HEK293T (cell line): ENCODE measurements at places on chromosomes 3 and 15.

DNA sequence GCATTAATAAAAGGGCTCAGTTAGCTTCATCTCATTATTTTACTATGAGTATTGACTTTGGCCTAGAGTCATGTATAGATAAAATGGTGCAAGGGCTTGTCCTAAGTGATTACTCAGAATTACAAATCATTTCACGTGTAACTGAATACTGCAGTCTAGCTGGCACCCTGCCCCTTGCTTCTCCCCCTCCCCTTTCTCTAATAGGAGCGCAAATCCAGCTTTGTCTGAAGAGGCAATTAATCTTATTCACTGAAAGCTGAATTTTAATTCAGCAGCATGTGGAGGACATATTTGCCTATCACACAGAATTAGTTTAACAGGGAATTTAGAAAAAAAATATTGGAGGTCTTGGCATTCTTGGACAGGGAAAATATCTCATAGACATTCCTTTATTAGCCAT lies 412.1 kb upstream of the DPH6 start:
- DNase-seq = no peak

DNA sequence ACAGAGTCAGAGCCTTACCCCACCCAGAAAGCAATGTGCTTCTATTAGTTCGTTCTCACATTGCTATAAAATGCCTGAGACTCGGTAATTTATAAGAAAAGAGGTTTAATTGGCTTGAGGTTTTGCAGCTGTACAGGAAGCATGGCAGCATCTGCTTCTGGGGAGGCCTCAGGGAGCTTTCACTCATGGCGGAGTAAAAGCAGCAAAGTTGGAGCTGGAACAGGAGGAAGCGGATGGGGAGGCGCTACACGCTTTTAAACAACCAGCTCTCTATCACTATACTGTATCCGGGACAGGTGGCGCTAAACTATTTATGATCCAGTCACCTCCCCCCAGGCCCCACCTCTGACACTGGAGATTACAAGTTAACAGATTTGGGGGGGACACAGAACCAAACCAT lies 176.3 kb upstream of the BHLHE40 start:
- no peak for DNase-seq

GRCh38 chr3:17432236-17432635 lies 310.2 kb downstream of the TBC1D5 start:
- DNase-seq = no peak

GRCh38 chr3:105316331-105316730 lies 50.4 kb upstream of the ALCAM start:
- DNase-seq = no peak

- DNase-seq = no peak
These were observed 40.6 kb downstream of the TPRA1 start for GRCh38 chr3:127549826-127550467.

GRCh38 chr3:58068122-58068809 lies 60.0 kb downstream of the FLNB start:
- no peak for DNase-seq

GRCh38 chr3:162521669-162522068 lies 1025.1 kb downstream of the OTOL1 start:
- no peak for DNase-seq

DNA sequence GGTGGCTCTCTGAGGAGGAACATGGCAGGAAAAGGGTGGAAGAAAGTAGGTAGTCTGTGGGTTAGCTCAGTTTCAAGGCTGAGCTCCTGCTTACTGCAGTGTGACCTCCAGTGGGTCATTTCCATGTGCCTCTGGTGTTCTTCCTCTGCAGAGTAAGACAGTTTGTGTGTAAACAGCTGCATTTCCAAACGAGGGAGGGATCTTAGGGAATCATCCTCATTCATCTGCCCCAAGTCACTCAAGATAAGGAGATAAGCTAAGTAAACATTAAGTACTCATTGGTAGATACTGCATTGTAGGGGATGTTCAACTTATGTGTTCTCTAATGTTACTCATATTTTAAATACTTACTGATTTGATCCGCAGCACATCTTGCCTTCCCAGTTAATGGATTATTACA lies 83.6 kb downstream of the CLSTN2 start:
- no peak for DNase-seq

- no peak for DNase-seq
These were observed 352.5 kb upstream of the DCBLD2 start for GRCh38 chr3:99253963-99254355.

GRCh38 chr3:117595615-117596014 lies 886.0 kb downstream of the TUSC7 start:
- no peak for DNase-seq

- no peak for DNase-seq
These were observed 268.8 kb upstream of the TBL1XR1 start for GRCh38 chr3:177466074-177466473.

DNA sequence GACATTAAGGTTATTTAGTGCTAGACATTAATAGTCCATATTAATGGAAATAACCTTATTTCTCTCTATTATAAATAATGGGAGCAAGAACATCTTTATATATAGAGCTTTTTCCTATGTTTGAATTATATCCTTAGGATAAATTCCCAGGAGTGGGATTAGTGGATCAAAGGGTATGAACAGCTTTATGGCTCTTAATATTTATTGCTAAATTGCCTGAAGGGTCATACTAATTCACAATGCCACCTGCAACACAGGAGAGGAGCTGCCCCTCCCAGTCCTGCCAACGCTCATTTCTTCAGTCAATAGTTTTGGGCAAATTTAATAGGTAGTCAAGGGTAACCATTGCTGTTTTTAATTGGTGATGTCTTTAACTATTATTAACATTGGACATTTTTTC lies 48.9 kb upstream of the POLR2M start:
- no peak for DNase-seq

GRCh38 chr15:89007989-89008388 lies 80.3 kb upstream of the ABHD2 start:
- DNase-seq = no peak

- no peak for DNase-seq
These were observed 99.8 kb upstream of the FGF7 start for GRCh38 chr15:49323207-49323606.

GRCh38 chr3:27943106-27943505 lies 221.0 kb upstream of the EOMES start:
- DNase-seq = peak; percentile 40

GRCh38 chr15:98774756-98775497 lies 126.6 kb downstream of the IGF1R start:
- DNase-seq = no peak

GRCh38 chr15:43826508-43827341 lies at the start of gene WDR76:
Gene WDR76 (plus strand): TSS chr15:43827002. CDS start chr15:43827033, 31 bp downstream.
- DNase-seq = peak; percentile 74

DNA sequence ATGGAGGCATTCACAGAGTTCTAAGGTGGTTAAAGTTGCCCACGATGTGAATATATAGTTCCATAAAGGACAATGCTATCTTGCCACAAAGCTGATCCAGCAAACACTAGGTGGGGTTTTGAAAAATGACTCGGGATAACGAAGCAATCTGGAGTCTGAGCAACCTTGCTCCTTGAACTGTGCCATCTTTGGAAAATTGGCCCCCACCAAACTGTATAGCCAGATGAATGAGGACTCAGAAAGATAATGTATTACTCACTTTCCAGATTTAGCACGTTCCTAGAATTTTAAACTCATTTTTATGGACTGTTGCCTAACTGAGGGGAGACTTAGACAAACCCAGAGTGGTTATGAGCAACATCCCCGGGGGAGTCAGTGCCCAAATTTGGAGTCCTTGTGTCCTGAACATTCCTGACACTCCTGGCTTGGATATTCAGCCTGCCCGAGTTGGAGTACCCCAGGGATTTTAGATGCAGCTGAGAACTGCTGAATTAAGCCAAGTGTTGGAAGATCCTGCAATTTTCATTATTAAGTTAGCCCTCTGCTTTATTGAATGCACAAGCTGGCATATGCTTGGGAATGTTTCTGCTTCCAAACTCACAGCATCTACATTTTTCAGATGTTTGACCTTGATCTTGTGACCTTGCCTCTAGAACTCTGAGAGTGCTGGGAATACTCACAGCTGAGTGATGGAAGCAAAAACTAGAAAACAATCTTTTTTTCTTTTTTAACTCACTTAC lies 8.8 kb upstream of the MAGI1 start:
- no peak for DNase-seq

GRCh38 chr3:180176059-180176458 lies 139.3 kb upstream of the PEX5L start:
- no peak for DNase-seq

GRCh38 chr3:43949594-43949993 lies 258.9 kb downstream of the ABHD5 start:
- no peak for DNase-seq

DNA sequence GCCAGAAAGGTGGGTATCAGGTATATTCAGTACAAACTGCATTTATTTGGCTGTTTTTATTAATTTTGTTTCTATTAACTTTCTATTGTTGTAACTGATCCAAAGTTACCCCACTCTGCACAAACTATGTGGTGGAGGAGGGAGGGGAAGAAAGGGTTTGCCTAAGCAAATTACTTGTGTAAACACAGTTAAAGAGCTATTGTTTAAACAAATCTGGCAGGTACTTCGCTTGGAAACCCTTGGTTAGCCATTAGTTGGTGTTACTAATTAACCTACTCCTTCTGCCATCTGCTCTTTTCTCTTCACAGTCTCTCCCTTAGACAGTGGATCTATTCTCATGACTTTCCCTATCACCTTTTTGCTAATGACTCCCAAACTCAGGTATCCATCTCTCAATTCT lies 328.4 kb upstream of the NECTIN3 start:
- DNase-seq = no peak

DNA sequence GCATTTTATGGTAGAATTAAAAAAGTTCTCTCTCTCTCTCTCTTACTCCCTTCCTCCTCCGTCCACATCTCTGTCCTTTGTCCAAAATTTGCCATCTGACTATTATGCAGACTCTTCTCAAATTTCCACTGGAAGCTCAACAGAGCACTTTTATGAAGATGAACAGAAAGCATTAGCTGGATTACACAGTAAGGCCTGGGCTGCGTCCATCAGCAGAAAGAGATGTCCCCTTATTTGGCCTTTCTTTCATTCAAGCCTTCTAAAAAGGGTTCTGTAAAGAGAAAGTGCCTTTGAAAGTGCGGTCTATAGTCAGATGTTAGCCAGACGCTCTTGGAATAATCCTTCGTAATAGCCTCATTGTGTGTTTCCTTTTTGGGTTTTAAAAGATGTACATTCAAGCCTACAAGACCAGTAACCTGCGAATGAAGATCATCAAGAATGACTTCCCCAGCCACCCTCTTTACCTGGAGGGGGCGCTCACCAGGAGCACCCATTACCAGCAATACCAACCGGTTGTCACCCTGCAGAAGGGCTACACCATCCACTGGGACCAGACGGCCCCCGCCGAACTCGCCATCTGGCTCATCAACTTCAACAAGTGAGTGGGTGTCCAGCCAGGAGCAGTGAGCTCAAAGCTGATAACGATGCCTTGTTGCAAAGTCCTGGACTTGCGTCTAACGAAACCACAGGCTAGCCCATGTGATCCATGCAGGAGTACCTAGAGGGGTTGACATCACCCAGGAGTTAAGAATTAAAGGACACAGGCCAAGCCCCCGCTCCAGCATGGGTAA lies 53.1 kb downstream of the MESD start:
- no peak for DNase-seq

DNA sequence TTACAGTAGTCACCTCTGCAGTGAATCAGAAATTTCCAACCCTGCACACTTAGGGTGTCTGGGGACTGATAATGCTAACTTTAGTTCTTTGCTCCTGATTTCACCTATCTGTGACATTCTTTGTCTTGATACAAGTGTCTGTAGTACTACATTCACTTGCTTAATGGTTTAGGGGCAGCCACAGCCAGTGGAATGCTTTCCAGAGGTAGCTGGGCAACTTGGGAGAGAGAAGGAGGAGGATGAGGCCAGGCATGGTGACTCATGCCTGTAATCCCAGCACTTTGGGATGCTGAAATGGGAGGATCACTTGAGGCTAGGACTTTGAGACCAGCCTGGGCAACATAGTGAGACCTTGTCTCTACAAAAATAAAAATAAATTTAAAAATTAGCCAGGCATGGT lies 8.5 kb downstream of the BAHD1 start:
- DNase-seq = no peak

DNA sequence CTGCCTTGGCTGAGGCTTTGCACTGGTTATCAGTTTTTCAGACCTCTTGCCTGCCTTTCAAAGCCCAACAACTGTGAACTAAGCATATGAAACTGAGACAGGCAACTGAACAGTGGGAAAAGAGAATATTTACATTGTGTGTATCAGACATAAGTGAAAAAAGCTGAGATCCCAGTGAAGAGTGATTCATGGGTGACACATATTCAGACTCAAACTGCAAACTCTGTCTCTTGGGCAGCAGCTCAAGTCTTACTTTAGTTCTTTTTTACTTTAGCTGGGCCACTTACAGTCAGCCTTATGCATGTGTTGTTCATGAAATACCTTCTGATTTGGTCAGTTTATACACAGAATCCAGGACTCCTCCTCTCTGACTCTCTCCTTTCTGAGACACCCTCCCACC lies 19.2 kb downstream of the SUCLG2 start:
- DNase-seq = no peak

DNA sequence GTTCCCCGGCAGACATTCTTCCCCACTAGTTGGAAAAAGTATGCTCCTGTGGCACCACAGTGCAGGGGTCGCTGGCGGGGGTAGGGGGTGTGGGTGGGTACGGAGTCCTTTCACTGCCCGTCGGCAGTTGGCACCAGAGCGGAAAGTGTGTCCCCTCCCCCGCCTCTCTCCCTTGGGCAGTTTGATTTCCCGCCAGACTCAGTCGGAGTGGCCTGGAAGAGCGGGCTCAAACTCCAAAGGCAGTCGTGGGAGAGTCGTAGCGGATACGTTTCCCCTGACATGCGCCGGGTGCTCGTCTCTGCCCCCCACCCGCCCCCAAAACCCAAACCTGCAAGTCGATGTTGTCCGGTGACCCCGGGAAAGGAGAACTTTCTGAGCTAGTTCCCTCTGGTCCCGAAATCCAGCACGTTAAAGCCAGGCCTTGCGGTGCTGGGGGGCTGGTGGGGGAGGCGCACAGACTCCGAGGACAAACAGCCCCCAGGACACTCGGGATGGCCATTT lies 4.4 kb upstream of the FOXB1 start:
- DNase-seq = no peak

GRCh38 chr15:48120745-48121144 lies at the start of gene SLC24A5:
Gene SLC24A5 (plus strand): TSS chr15:48120990. CDS start chr15:48121045, 55 bp downstream.
- no peak for DNase-seq

- no peak for DNase-seq
These were observed 170.3 kb downstream of the CHDH start for GRCh38 chr3:53675942-53676341.

GRCh38 chr15:70440416-70441138 lies 322.8 kb downstream of the UACA start:
- no peak for DNase-seq

- DNase-seq = no peak
These were observed 600 bp upstream of the CHRNA5 start for GRCh38 chr15:78564743-78565096.
